ENCODE measurements at places on chromosomes 3 and 15.

GRCh38 chr15:29309139-29309538, 39.5 kb upstream of the NSMCE3 start:
- DNase-seq = no peak

- peak; percentile 53 for DNase-seq
Observed at GRCh38 chr3:37967260-37967881, 23.2 kb upstream of the VILL start.

DNA sequence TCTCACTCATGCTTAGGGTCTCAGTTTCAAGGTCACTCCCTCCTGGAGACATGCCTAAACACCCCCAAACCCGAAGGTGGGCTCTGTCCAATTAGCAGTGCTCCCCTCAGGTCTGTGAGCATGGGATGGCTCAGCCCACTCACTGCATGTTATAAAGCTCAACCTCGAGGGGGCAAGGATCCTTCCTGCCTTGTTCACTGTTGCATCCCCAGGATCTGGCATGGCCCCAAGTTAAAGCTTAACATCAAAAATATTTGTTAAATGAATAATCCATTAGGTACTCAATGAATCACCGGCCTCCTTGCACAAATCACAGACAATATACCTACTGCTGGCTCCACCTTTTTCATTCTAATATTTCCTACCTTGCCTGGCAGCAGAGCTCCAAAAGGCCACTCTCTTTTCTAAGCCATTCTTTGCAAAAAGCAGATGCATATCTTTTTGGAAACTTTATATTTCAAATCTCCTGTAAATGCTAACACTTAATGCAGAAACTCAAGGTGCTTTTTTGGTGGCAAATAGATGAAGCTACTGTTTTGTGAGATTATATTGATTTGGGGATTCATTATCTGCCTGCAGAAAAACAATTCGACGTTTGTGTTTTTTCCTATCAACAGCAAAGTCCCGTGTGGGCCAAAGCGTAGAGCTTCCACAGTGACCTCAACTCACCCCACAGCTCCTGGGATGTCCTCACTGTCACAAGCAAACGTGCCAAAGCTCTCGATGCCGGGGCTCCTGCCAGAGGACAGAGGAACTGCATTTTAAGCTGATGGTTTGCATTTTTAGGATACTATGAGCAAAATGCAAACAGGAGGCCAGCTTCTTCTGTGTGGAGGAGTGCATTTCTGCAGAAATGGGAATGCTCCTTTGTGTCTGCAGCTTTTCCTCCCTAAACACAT, 35.4 kb downstream of the PCOLCE2 start:
- DNase-seq = no peak

GRCh38 chr3:170360466-170360865, 3.0 kb downstream of the SKIL start:
- no peak for DNase-seq

GRCh38 chr3:101807888-101808287, 28.9 kb downstream of the NXPE3 start:
- no peak for DNase-seq

DNA sequence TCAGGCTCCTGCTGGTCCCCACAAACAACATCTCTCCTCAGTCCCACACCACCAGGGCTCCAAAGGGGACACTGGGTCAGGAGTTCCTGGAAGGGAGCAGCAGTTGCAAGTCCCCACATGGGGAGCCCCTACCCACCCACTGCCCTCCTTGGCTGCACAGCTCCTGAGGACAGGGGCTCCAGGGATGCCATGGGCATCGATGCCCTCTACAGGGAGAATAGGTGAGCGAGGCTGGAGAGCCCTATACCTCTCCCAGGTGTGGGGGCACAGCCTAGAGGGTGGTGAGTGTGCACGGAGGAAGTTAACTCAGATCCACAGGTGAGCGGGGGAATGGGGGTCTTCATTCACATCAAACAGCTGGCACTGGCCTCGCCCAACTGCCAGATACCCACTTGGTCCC, 141.2 kb upstream of the LINGO1 start:
- no peak for DNase-seq

DNA sequence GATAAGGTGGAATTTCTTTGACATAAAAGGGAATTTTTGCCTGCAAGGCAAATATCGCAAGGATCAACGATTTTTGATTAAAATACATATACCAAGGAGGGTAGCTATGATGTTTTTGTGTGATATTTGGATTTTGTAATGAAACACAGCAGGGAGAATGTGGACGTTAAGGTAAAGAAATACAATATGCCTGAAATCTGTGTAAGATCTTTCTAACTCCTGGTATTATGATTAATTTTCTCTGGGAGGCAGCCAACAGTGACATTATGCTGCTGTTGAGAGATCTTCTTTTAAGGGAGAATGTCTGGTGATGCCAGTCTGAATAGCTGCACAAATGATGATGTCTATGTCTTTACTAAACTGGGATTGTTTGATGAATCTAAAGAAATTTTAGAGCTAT, 972.2 kb downstream of the SQOR start:
- DNase-seq = no peak

DNA sequence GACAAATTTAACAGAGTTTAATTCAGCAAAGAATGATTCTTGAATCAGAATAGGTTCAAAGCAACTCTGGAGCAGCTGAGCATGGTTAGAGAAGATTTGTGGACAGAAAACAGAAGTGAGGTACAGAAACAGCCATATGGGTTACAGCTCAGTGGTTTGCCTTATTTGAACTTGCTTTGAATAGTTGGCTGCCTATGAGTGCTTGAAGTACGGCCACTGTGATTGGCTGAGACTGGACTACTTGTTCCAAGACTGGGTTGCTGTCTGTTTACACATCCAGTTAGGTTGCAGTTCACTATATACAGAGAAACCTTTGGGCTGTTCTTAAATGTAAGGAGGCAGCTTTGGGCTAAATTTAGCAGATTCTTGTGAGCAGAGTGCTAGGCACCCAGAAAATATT, 79.4 kb upstream of the CADPS start:
- DNase-seq = no peak

DNA sequence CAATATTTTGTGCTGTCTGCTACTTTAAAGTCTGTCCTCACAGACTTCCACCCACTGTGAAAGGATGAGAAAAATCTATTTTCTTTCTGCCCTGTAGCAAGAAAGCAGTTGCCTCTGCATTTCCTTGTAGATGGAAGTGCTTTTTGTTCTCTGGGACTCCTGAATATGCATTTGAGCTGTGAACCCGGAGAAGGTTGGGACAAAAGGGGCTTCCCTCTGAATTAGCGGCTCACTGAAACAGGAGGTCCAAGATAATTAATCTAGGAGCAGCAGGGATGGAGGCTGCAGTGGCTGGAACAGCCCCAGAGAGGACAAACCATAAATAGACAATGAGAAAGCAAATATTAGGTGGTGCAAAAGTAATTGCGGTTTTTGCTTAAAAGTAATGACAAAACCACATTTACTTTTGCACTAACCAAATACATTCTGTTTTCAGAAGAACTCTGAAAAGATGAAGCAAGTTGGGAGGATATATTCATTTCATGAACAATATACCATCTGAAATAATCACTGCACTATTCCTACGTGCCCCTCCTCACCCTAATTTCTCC, 143.4 kb upstream of the KBTBD8 start:
- no peak for DNase-seq

- no peak for DNase-seq
Observed at GRCh38 chr3:93924491-93924890, 49.2 kb downstream of the PROS1 start.

DNA sequence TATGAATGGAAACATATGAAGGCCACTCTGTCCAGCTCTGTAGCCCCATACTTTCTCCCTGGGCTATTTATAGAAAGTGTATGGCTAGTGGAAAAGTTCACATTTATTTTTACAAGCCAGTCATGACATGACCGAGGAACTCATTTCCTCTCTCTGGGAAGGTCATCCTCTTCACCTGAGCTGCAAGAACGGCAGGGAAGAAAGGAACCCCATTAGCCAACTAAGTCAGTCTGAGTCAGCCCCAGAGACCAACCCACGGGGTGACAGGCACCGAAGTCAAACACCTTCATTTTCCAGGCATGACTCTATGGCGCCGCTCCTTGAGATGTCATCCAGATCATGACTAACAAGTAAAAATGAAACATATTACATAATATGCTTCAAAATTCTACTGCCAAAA, 4.8 kb downstream of the PAQR9 start:
- DNase-seq = peak; percentile 41

DNA sequence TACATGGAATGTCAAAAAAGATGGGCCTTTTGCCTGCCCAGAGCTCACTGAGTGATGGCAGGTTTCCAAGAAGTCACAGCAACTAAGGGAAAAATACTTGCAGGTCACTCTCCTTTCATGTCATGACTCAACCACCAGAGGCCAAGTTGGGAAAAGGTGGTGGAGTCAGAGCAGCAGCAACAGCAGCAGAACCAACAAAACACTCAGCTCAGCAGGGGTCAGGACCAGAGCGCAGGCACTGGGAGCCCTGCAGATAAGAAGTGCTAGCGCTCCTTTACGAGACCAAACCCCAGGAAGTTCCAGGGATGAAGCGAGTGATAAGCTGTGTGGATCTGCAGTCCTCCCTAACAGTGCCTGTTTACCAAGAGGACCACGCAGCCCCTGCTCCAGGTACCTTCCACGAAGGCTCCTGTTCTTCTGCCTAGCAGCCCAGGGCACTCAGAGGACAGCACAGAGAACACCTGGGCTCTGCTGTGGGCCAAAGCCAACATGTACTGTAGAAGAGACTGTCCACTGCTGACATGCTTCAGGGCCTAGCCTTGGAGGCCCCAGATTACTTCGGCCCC, 26.0 kb downstream of the POC1A start:
- no peak for DNase-seq

DNA sequence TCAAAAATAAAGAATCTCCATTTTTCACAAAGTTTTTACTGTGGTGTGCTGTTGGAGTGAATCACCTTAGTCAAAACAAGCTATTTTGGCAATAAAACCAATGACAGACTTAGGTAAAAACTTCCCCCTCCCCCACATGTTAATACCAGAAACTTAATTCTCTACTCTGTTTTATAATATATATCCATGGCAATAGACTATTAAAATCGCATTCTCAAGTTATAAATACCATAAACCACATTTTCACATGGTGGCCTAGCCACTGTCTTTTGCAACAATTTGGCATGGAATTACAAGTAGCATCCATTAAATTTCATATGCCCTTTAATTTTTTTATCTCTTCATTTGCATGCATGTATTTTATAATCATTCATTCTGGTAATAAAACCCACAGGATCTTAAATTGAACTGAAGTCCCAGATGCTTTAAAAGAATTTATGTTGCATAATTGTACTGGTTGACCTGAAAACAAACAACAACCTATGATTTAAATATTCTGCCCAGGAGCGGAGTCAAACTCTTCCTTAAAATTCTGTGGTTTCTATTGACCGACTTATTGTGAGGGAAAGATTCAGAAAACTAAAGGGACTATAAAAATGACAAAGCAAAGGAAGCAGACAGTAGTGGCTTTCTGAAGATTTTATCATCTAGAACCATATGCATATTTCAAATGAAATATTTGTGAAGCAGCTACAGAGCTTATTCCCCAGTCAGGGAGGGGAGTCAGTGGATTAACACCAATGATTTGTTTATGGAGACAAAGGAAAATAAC, 229.0 kb upstream of the TBL1XR1 start:
- DNase-seq = no peak

GRCh38 chr3:126613479-126614188, 41.3 kb downstream of the TXNRD3 start:
- DNase-seq = no peak

GRCh38 chr3:50602595-50603191, 8.9 kb downstream of the CISH start:
- no peak for DNase-seq

DNA sequence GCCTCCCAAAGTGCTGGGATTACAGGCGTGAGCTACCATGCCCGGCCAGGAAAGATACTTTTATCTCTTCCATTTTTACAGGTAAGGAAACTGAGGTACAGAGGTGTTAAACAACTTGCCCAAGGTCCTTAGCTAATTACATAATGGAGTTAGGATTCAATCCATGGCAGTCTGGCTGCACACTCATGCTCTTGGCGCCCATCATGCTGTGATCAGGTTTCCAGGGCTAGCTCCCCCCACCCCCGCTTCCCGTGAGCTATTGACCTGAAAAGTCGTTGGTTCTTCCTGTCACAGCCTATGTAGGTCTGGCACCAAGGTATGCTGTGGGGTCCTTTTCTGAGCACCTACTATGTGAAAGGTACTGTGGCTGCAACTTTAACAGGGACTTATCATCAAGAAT, 55.9 kb upstream of the LARS2 start:
- no peak for DNase-seq

DNA sequence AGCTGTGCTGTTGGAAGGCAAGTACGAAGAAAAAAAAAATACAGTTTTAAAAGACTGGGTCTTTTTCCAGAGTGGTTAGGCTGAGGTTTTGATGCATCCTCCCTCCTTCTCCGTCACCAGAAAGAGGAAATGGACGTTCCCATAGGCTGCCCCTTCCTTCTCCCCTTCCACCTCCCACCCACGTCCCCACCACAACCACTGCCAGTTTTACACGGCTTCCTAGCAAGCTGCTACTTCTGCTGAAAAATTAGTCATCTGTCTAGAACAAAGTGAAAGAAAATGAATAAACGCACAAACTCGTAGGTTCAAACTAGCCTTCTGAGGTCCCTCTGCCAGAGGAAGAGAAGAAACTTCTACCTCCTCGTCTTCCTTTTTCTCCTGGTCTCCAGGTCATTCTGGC, 71.6 kb upstream of the RPL35A start:
- DNase-seq = peak; percentile 75

GRCh38 chr15:64892847-64893403, 18.8 kb upstream of the ANKDD1A start:
- no peak for DNase-seq

DNA sequence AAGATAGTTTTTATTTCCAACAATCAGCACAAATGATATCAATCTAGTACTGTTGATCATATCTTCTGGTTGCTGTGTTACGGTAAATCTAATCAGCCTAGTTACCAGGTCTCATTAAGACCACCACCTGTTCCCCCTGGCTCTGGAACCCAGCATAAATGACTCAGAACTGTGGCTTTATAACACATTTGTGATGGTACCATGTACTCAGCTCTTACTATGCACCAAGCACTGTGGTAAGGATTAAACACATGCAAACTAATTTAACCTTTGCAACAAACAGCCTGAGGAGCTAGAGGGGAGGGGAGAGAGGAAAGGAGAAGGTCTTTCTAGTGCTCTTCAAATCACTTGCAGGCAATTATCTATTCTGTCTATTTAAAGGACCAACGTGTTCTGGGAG, 173.9 kb upstream of the LMCD1 start:
- no peak for DNase-seq

DNA sequence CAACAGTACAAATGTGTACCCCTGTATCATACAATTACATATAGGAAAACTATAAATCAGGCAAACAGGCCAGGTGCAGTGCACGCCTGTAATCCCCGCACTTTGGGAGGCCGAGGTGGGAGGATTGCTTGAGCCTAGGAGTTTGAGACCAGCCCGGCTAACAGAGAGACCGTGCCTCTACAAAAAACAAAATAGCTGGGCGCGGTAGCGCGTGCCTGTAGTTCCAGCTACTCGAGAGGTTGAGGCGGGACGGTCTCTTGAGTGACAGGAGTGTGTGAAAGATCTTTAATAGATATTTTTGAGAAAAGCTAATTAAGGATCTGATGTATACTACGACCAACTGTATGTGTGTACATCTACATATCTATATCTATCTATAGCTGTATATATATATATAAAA, 33.8 kb upstream of the BDH1 start:
- no peak for DNase-seq

Measured in stimulated activated CD4-positive, alpha-beta T cell treated with anti-CD3 and anti-CD28 coated beads, Interleukin-15, amount 100 ng/mL, for 48 hours (primary cell).